CD4-positive, alpha-beta T cell treated with Interleukin-10 for 1 hour (primary cell): ENCODE measurements at places on chromosomes 7 and 10.

DNA sequence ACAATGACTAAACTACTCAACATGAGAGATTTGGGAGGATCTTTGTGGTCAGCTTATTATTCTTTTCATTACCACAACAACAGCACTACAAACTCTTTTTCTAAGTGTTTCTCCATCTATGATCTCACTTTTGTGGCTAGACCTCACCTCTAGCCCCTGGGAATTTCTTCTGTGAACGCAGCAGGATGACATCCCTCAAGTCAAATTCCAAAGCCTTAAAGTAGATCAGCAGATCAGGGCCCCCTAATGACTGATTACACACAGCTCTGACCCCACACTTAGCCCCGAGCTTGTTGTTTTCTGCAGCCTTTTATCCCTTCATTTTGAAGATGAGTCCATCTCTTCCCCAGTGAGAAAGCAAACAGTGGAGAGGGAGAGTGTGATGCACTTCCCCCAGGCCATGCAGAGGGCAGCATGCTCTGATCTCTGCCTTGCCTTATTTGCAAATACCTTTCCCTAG, 27.3 kb downstream of the TFAM start:
- no peak for DNase-seq

- DNase-seq: no peak
These were observed 258.0 kb downstream of the GFRA1 start for GRCh38 chr10:116014871-116015582.

- no peak for DNase-seq
These were observed 40.6 kb upstream of the TSPAN13 start for GRCh38 chr7:16712916-16713315.

DNA sequence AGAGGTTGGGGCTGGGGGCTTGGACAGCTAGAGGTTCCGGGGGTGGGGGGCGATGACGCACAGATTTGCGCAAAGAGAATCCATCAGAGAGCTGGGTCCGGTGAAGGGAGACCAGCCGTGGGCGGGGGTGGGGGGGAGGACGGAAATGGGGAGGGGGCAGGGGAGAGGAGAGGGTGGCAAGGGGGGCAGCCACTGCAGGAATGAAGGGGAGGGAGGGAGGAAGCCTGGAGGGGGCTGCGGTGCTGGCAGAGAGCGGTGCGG, 1.2 kb upstream of the VGF start:
- no peak for DNase-seq

DNA sequence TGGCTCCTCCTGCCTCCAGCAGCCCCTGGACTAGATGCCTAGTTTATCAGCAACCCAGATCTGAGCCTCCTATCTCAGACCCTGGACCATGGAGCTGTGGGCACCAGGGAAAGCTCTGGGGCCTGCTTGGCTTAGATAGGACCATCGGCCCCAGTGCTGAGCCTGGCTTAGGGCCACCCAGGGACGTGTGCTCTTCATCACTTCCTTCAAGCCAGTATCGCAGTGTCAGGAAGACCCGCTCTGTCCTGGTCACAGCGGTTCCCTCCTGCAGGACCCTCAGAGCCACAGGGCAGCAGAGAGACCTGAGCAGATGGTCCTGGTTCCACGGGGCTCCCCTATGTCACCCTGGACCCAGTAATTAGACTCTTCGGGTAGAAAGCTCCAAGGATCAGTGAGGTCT, 105.7 kb upstream of the FAM20C start:
- DNase-seq: no peak

GRCh38 chr7:107505362-107505761, 35.5 kb downstream of the GPR22 start:
- no peak for DNase-seq

GRCh38 chr7:14582010-14582409, 320.5 kb downstream of the DGKB start:
- DNase-seq: no peak

- DNase-seq: no peak
These were observed 225.3 kb downstream of the KIF20B start for GRCh38 chr10:89926736-89927135.

- DNase-seq: no peak
These were observed 2.6 kb downstream of the CRHR2 start for GRCh38 chr7:30679664-30680063.

- DNase-seq: peak; percentile 23
These were observed 3.7 kb upstream of the ZNF800 start for GRCh38 chr7:127396184-127396583.

DNA sequence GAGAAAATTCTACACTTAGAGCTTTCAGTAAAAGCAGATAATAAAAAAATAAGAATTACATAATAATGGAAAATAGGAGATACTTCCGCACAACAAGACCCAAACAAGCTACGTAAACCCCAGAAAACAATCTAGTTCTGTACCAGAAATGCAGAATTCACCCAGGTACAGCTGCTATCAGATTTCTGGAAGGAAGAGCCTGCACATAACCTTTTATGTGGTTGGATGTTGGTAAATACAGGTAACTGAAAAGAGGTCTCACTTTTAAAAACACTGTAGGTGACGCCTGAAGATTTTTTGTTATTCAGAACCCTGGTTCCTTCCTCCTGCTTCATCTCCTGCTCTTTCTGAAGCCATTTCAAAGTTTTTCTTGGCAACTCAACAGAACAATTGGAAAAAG, 29.9 kb downstream of the PANK1 start:
- DNase-seq: peak; percentile 30

DNA sequence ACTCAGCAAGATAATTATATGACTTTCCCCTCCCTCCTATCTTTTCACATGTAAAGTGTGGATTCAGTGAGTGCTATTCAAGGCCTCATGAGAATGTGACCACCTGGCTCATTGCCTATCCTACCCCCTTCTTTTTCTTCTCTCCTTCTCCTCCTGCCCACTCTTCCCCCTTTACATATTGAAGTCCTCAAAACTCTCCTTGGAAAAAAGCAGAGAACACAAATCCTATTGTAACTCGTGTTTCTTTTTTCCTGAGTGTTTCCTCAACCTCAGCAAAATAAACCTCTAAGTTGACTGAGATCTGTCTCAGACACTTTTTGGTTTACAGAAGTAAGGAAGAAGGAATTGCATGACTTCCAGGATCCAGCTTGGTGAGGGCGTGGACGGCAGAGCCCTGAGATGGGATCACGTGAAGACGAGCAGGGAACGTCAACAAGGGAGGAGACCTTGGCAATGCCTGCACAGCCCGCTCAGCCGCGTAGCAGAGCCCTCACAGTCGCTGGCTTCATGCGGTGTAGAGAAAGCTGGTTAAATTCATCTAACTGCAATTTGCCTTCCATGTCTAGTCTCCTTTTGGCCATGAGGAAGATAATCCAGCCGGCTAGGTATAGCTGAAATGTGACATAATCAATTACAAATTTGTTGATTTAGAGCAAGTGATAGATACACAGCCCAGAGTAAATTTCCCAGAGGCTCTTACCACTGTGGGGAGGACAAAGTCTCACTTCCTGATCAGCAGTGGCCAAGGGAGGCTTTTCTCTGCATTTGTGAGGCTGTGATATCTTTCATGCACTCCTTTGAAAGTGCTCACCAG, 75.7 kb downstream of the LYZL2 start:
- DNase-seq: no peak
